Fibroblast of gingiva (primary cell): ENCODE measurements at places on chromosomes 4 and X.

DNA sequence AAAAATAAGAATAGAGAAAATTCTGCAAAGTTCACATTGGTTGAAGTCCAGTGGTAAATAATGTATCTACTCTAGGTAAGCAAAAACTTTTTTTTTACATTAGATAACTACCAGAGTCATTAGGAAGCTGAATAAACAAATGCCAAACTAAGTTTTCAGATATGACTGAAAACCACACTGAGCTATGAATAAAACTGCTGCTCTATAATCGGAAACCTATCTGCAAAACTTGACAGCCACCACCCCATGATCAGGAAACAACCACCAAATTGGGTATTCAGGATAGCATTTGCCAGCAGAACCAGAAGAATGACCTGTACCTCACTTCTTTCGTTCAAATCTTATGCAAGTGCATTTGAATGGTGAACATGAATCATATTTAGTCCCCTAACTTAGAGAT, 173.0 kb upstream of the TET2 start:
- no peak for DNase-seq

GRCh38 chr4:57018980-57019379, 40.3 kb downstream of the POLR2B start:
- DNase-seq, result peak; percentile 8

GRCh38 chr4:41041551-41041950, 172.8 kb downstream of the APBB2 start:
- DNase-seq, result no peak

- DNase-seq, result no peak
Observed at GRCh38 chr4:40196272-40196671, 559 bp upstream of the RHOH start.

GRCh38 chrX:131270080-131270479, 19.0 kb downstream of the IGSF1 start:
- no peak for DNase-seq

DNA sequence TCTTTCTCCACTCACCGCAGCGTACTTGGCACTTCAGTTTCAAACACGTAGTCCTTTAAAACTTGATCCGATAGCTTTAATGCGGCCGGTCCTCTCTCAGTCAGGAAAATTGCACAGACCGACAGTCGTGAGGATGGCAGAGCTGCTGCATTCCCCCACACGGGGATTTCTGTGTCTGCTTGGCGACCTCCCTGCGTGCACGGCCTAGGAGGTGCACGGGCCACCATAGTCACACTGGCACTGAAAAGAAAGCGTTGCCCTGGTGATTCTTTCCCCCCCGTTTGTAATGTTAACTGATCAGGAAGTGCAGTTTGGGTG, 10.3 kb downstream of the AKAP17A start:
- no peak for DNase-seq

- DNase-seq, result peak; percentile 64
Observed at GRCh38 chr4:88659055-88659889, 38.4 kb downstream of the NAP1L5 start.

DNA sequence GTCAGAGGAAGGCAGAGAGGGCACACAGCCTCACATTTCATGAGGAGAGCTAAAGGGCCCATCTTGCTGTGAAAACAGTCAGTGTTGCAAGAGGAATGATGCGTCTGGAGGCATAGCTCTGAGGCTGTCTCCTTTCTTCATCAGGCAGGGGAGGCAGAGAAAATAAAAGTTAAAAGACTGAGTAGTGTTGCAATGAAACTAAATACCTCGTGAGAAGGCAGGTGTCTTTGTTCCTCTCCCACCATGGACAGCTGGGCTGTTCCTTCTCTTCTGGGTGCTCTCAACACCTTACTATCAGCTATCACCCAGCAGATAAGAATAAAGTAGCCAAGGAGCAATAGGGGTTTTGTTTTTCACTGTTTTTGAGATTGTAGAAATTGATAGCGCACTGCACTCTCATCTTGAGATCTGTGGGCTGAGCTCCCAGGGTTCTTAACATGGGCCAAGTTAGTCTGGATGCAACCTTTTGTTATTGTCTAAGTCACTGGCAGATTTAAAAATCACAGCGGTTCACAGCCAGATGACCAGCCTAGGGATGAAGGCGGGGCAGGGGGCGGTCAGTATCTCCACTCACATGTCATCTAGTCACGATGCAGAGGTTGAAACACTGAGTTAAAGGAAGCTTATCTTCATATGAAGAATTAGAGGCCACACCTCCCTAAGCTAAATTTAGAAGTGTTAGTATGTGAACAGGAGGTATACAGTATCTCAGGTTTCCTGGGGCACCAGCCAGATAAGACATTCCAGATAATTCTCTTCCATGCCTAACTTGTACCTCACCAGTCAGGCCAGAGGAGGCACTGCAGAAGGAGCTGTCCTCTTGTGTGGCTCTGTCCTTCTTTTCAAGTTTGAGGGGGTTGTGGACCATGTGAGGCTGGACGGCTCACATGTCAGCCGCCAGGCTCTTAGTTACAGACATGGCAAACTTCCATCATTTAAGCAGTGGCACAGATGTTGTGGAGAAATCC, 36.9 kb downstream of the PARM1 start:
- DNase-seq, result no peak
